ENCODE measurements at places on chromosomes 11 and 22.

- DNase-seq, result no peak
Measured at GRCh38 chr11:14114269-14114668, 151.7 kb downstream of the SPON1 start.

GRCh38 chr11:72024069-72024754 is 25.5 kb downstream of the IL18BP start:
- no peak for DNase-seq

DNA sequence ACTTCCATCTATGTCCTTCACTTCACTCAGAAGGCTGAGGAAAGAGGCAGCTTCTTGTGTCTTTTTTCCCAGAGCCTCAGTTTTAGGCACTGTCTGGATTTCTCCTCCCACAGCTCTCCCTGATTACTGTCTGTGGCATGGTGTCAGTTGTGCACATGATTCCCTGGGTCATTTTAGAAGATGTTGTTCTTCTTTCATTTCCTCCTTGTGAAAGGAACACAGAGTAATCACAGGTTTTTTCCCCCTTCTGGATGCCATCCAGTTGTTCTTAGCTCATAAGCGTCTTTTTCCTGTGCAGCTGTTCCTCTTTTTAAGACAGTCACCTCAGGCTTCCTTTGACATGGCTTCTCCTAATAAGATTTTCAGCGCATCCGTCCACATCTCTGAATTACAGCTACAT is 212.2 kb downstream of the FAM181B start:
- no peak for DNase-seq

GRCh38 chr11:10752061-10752460 is 1.0 kb downstream of the CTR9 start:
- no peak for DNase-seq

GRCh38 chr11:96306600-96306932 is 36.4 kb downstream of the MAML2 start:
- DNase-seq, result no peak

DNA sequence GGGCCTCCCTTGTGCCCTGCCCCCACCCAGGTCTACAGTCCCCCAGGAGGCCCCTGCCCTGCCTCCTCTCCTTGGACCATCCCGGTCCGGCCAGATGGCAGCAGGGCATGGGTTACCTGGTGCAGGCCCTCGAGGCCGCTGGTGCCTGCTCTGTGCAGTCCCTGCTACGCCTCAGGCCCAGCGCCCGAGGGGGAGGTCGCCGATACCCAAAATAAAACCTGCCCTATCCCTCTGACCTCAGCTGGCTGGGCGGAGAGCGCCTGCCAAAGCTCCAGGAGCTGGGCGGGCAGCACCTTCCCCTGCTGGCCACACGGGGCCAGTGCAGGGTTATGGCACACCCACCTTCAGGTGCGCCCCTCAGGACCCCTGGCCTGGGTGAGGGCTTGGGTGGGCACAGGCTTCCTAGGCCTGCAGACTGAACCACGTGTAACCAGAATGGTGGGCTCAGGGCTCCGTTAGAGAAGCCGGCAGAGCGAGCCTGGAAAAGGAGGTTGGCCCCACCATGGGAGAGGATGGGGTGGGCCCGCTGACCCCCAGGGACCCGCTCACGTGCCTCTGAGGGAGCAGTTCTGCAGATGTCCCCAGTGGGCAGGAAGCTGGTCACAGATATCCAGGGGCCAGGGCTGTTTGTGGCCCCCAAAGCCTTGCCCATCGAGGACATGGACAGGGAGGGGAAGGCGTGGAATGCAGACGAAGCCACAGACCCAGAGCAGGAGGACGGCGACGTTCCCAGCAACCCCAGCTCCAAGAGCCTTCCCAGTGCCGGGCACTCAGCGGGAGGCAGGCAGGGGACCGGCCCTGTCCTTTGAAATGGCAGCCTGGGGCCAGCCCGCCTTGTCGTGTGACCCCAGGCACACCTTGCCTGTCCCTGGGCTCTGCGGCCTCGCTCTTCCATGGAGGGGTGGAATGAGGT is 1.7 kb upstream of the TNNT3 start:
- DNase-seq, result no peak

DNA sequence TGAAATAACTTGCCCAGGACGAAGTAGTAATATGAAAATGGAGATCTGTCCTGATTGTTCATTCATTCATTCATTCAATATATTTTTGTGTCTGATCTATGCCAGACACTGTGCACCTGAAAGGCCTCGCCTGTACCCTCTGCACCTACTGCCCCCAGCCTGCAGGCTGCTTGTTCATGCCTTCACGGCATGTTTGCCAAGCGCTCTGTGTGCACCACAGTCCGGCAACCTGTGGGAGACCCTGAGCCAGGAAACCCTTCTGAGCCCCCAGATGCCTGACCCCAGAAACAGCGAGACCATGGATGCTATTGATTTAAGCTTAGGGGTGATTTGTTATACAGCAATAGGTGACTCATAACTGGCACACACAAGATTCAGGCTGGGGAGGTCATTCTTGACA is 47.0 kb downstream of the RTL6 start:
- DNase-seq, result no peak

- DNase-seq, result no peak
Measured at GRCh38 chr11:102846292-102846691, 2.9 kb upstream of the MMP3 start.

DNA sequence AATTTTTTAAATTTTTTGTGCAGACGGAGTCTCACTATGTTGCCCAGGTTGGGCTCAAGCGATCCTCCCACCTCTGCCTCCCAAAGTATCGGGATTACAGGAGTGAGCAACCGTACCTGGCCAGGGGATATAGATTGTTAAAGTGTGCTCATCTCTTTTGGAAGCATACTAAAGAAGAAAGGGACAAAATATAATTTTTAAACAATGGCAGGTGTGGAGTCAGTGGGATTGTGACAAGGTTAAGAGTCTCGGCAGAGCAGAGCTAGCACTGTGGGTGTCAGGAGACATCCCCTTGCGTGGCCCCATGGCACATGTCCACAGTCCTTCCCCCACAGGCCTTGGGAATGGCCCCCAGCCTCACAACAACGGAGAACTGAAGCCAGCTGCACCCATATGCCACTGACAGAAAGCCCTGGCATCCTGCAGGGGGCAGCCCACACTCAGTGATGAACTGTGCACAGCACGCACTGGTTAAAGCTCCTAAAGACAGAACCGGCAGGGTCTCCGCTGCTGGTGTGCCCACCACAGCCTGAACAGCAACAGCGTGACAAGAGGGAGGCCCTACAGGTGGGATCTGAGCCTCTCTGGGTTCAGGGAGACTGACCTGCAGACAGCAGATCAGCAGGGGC is 29.9 kb downstream of the SERPIND1 start:
- no peak for DNase-seq

- peak; percentile 98 for DNase-seq
Measured at GRCh38 chr11:60699284-60699691, at the start of gene MS4A8. MS4A8 (plus strand) TSS chr11:60699612; CDS start chr11:60700861, 1,249 bp downstream.

GRCh38 chr11:106815209-106815608 is 203.1 kb downstream of the GUCY1A2 start:
- no peak for DNase-seq
